ENCODE measurements at places on chromosomes 1 and 21.

- DNase-seq = no peak
These were observed 35.4 kb upstream of the EIF4G3 start for GRCh38 chr1:21212126-21212525.

- DNase-seq = no peak
These were observed 5.6 kb downstream of the ATAD3B start for GRCh38 chr1:1477206-1477605.

- DNase-seq = no peak
These were observed 30.5 kb upstream of the FCAMR start for GRCh38 chr1:207000651-207001291.

GRCh38 chr1:151146072-151146411, 389 bp downstream of the SEMA6C start:
- no peak for DNase-seq

DNA sequence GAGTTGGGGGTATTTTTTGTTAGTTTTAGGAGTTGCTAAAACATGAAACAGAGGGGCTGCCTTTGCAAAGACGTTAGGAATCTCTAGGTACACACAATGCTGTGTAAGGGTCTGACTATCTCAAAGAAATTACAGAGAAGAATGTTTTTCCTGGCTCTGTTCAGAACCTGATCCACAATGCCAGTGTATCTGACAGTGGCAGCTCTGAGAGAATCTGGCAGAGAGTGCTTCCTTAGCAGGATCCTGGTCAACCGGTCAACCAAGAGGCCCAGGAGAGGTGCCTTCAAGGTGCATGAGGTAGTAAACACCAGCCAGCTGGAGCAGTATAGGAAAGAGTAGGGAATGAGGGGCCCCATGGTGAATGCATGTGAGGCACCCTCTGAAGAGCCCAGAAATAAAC, 40.9 kb upstream of the RGS1 start:
- no peak for DNase-seq

GRCh38 chr1:205950826-205951549, 7.7 kb upstream of the SLC26A9 start:
- no peak for DNase-seq

DNA sequence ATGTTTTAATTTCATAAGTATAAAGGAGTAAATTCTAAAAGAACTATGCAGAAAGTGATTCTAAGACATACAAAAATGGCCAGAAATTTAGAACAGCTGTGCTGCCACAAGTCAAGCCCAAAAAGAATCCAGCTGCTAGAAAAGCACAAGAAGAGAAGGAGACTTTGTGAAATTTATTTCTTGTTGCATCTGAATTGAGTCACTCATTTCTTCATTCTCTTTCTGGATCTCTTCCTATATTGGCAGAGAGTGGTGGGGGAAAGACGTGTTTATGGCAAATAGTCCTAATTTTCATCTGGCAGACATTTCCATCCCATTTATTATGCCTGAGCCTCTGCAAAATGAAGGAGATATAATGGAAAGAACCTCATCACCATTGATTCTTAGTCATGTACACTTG, 139.6 kb upstream of the CTTNBP2NL start:
- no peak for DNase-seq

GRCh38 chr1:2119886-2120285, 69.7 kb downstream of the PRKCZ start:
- no peak for DNase-seq

DNA sequence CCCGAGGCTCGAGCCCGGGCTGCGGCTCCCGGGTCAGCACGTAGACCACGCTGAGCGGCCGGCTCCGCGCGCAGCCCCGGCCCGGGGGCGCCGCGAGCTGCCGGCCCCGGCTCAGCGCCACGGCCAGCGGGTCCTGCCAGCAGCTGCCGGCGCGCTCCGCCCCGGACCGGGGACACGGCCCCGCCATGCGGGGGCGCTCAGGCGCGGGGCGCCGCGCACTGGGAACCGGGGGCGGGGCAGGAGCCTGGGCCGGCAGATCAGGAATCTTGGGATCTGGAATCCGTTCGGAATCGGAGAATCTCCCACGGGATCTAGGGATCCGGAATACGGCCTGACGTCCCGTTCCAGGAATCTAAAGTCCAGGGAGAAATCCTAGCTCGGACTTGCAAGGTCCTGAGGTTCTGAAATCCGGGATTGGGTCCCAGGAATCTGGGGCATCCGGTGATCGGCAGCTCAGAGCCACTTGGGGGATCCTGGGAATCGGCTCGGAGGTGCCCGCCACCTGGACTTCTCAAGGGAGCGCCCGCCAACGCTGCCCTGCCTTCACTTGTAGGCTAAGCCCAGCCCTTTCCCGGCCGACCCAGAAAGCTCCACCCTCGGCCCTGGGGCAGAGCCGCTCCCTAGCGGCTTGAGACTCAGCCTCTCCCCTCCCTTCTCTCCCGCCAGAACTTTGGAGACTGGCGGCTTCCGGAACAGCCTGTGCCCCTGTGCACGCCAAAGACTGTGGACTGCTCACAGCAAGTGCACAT, at the start of gene MAP3K6:
TSS of gene MAP3K6 (minus strand) at position 551 of the 749 bp plus-strand sequence. CDS start at position 187, 364 bp downstream.
- peak; percentile 62 for DNase-seq

GRCh38 chr1:76070538-76070937, 4.0 kb upstream of the ST6GALNAC3 start:
- no peak for DNase-seq

DNA sequence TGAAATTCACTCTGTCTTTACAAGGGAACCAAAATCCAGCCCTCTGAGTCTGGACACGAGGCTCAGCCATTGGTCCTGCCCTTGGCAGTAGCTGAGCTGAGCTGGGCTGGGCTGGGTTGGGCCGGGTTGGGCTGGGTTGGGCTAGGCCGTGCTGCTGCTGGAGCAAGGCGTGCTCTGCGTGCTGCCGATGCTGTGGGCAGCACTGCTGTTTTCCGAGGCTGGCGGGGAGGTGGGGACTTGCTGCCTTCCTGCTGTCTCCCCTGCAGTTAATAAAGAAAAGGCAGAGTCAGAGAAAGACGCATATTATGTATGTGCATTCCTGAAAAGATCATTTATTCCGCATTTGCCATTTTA, 182.9 kb downstream of the CDC7 start:
- no peak for DNase-seq

GRCh38 chr1:12473596-12474362, 144.2 kb downstream of the DHRS3 start:
- no peak for DNase-seq

- DNase-seq = peak; percentile 52
These were observed at the start of gene PRDM2 for GRCh38 chr1:13699936-13700520. TSS of gene PRDM2 (plus strand) at chr1:13700188. CDS start at chr1:13715606, 15,418 bp downstream.

- no peak for DNase-seq
These were observed 169.0 kb downstream of the CHRM3 start for GRCh38 chr1:239555350-239555749.

DNA sequence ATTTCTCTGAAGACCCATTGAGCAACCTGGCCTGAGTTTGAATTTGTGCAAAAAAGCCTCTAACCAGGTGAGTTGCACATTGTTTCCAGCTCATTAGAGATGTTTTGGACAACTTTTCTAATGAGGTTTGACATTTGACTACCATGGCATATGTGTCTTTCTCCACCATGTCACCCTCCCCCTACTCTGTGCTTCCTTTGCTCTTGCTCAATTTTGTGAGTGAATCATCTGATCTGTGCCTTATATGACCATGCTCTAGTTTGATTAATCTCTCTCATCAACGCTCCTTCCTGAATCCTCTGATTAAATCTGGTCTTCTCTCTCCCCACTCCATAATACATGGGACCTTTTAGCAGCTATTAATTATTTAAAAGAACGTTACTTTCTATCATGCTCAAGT, 144.8 kb upstream of the SAMSN1 start:
- no peak for DNase-seq

DNA sequence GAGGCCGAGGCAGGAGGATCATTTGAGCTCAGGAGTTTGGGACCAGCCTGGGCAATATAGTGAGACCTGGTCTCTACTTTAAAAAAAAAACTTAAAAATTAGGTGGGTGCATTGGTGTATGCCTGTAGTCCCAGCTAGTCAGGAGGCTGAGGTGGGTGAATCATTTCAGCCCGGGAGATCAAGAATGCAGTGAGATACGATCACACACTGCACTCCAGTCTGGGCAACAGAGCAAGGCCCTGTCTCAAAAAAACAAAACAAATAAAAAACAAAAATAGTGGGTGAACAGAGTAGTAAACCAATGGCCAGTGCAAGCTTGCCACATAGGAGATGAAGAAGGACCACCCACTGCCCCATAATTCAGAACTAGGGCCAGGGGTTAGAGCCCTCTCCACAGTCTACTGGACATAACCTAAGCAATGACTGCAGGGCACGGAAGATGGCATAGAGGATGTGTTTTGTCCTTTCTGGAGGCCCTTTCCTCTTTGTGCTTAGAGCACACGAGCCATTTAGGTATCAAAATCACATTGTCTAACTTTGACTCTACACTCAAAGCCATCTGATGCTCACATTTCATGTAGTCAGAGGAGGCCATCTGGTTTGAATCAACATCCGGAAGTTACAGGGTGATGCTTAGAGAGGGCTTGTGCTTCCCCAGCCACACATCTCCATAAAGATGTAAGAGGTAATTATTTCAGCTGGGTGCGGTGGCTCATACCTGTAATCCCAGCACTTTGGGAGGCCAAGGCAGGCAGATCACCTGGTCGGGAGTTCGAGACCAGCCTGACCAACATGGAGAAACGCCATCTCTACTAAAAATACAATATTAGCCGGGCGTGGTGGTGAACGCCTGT, 12.6 kb downstream of the CD2 start:
- DNase-seq = no peak

DNA sequence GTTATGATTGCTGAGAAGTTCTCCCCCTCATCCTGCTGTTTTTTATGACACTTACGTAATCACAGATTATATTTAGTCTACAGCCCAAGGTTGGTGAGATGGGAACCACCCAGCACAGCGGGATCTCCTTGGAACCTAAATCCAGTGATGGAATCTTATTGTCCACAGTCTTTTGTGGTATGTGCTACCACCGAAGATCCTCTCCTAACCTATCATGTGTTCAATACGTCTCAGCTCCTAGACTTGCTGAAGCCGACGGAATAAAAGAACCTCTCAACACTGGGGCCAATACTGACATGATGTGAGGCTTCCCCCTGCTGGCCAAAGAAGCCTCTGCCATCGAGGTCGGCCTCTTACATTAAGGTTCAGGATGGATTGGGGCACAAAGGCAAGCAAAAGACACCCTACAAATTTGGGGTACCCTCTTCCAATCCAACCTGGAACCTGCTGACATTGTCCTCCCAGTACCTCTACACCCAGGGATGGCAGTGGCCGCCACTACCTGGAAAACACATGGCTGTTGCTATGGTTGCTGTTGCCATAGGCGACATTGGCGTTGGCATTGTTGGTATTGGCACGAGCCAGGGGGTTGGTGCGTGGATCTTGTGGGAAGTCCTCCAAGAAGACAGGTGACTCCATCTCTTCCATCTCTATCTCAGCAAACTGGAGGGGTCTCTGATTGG, 19.4 kb upstream of the KIF21B start:
- peak; percentile 63 for DNase-seq

- DNase-seq = no peak
These were observed 8.5 kb downstream of the CYP4B1 start for GRCh38 chr1:46807046-46807972.

DNA sequence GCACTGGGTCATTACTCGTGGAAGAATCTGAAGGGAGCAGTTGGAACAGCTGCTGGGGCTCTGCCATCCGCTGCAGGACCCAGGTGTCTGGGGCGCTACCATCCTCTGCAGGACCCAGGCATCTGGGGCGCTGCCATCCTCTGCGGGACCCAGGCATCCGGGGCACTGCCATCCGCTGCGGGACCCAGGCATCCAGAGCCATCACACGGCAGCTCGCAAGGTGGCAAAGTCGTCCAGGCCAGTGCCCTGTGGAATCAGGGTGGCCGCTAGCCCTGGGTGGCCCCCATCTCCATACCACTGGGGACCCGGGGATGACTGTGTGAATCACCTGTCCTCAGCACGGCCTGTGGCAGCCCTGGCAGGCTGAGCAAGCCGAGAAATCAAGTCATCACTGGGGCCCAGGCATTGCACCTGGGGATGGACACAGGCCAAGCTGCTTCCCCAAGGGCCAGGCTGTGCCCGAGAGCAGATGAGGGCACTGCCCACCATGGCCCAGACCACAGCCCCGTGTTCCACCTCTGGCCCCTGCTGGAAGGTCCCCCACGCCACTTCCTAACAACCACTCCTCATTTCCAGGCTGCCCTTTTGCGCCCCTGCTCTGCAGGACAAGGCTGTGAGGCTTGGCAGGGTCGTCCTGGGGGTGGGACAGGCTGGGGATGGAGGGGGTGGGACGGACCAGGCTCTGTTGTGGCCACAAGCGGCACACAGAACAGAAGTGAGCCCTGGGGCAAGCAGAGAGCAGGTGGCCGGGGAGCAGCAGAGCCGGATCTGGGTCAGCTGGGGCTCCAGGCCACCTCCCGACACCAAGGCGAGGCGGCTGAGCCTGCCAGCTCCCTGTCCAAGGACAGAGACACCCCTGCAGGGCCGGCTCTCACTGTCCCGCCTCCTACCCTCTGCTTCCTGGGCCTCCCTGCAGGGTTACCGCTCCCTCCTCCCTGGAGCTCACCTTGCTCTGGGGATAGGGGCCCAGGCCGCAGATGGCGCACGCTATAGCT, 12.7 kb downstream of the GABRD start:
- no peak for DNase-seq

- DNase-seq = no peak
These were observed 95.8 kb upstream of the HOOK1 start for GRCh38 chr1:59718989-59719360.

- no peak for DNase-seq
These were observed 47.3 kb upstream of the COA6 start for GRCh38 chr1:234325878-234326496.
